Foreskin keratinocyte (primary cell): ENCODE measurements at places on chromosomes 11 and 22. TPM values are rescaled to one million over a fixed set of nuclear protein-coding genes. Genes with fewer than 3 reads are reported as not detected.

RASGRP2 gene
- total RNA-seq, result 0.14 and 0.31 TPM in 2 replicates

CD3E gene
- total RNA-seq, result not detected in 2 replicates

OR51B6 gene
- total RNA-seq, result not detected in 2 replicates

GDPD4 gene
- not detected in 2 replicates for total RNA-seq

C11orf42 gene
- total RNA-seq, result not detected in 2 replicates

GLYAT gene
- total RNA-seq, result not detected in 2 replicates
